Vagina (tissue), 2 donors: ENCODE measurements at places on chromosomes 2 and 18.

GRCh38 chr2:240795916-240796510 is 24.0 kb downstream of the KIF1A start:
- no peak for DNase-seq

- no peak for DNase-seq
Observed at GRCh38 chr2:232966122-232966521, 46.9 kb downstream of the NGEF start.

DNA sequence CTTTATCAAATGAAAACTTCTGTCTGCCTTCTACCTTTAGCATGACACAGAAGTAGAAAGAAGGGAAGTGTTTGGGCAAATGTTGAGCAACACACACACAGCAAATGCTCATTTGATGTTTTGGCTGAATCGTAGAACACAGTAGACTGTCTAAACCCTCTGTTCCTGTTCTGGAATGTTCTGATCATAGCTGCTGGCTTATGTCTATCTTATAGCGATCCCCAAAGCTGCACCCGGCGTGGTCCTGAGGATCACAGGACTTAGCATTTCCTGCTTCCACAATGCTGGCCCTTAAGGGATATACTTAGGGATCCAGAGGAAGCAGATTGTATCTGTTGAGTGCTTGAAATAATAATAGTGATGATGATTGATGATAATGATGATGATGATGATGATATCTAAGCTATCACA is 15.2 kb downstream of the GNLY start:
- DNase-seq: no peak

- no peak for DNase-seq
Observed at GRCh38 chr2:216689397-216689796, 6.0 kb downstream of the IGFBP5 start.

GRCh38 chr2:100211521-100211920 is 69.1 kb upstream of the AFF3 start:
- no peak for DNase-seq
